Stimulated activated CD8-positive, alpha-beta memory T cell treated with anti-CD3 and anti-CD28 coated beads, Interleukin-12 subunit alpha, Interleukin-12 subunit beta, amount 100 ng/mL, for 4 hours (primary cell): ENCODE measurements at places on chromosomes 5 and 9.

GRCh38 chr9:112605518-112605917 lies 112.4 kb downstream of the INIP start:
- DNase-seq, result no peak

DNA sequence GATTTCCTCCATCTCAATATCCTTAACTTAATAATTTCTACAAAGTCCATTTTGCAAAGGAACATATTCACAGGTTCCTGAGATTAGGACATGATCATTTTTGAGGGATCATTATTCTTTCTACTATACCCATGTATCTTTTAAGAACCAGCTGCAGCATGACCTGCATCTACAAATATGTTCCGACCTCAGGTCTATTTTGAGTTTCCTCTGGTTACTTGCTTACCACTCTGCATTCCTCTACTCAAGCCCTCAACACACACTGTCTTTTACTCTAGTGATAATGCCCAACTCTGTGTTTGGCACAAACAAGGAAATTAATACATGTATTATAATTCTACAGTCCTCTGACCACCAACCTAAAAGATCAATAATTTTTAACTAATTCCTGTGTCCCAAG lies 386.1 kb downstream of the DNAH5 start:
- no peak for DNase-seq

DNA sequence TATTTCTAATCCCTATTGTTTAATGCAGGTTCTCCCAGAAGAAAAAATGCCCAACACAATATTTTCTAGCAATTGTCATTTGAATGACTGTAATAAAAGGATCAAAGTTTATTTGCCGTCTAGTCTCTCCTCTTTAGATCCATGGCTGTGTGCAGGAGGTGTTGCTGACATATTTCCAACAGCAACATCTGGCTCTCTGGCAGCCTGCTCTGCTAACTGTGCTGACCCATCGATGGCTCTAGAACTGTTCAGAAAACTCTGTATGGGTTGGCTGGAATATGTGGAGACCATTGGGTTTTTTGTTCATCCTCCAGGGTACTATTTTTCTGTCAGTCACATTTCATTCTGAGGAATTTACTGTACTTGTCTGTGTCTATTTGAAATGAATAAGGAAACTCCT lies 202.0 kb upstream of the SLC27A6 start:
- DNase-seq, result no peak

- DNase-seq, result no peak
Observed at GRCh38 chr5:111968459-111968858, 211.5 kb upstream of the NREP start.

- DNase-seq, result no peak
Observed at GRCh38 chr9:32253731-32254130, 130.7 kb upstream of the ACO1 start.

DNA sequence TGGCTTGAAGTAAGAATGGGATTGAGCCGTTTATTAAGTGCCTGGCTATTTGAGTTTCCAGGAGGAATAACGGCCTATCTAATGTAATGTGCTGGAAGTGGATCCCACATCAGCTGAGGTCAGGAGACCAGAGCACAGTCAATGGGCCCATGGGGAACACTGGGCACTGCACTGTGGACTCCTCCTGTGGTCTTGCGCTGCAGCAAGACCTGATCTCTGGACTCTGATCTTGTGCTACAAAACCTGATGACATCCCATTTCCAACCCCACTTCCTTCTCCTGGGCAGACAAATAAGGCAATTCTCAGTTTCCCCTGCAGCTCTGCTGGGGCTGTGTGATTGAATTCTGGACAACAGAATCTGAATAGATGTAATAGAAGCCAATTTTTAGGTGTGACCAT lies 151.7 kb upstream of the ADCY2 start:
- no peak for DNase-seq

DNA sequence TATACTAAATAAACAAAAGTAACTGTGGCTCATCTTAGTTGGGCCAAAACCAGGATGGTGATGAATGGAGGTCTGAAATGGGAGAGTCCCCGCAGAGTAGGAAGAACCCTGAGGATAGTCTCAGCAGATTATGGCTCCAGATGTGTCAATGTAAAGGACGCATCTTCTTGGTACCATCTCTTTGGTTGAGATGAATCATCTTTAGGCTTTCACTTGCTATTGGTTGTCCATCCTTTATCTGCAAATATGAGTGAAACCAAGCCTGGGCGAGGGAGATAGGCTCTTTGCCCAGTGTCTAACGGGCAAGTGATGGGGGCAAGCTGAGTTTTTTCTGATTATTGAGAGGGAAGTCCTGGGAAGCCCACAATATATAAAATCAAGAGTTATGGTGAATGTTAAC lies 19.4 kb upstream of the LCP2 start:
- no peak for DNase-seq
